Aorta (tissue), 5 donors: ENCODE measurements at places on chromosomes 1 and 21. TPM values are rescaled to one million over a fixed set of nuclear protein-coding genes. Genes with fewer than 3 reads are reported as not detected.

DNA sequence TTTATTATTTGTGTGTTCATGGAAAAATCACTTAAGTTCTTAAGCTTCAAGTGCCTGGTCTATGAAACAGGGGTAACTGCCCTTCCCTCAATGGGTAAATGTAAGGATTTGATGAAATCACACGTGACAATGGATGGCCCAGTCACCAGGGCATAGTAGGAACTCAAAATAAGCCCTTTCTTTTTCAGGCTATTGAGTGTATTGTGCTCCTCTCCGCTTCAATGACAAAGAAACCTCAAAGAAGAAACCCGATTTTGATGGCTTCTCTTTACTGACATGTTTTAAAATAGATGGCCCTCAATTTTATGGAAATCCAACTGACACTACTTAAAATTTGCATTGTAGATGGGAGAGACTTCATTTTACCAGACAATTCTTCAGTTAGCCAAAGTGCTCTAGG is 543.5 kb downstream of the OMA1 start:
- no peaks in the 10 kb centered on the region for H3K4me1 ChIP-seq
- no peak overlapping the region for H3K27ac ChIP-seq
- no peak overlapping the region for H3K4me3 ChIP-seq
- H3K36me3 ChIP-seq, result no peaks in the 10 kb centered on the region
- no peak for DNase-seq

- no peaks in the 10 kb centered on the region for H3K27me3 ChIP-seq
- no peak for DNase-seq
- no peak overlapping the region for H3K4me3 ChIP-seq
- peaks cover 7% of the 10 kb centered on the region for H3K4me1 ChIP-seq
These were observed 47.9 kb upstream of the CNN3 start for GRCh38 chr1:94974824-94975223.

DNA sequence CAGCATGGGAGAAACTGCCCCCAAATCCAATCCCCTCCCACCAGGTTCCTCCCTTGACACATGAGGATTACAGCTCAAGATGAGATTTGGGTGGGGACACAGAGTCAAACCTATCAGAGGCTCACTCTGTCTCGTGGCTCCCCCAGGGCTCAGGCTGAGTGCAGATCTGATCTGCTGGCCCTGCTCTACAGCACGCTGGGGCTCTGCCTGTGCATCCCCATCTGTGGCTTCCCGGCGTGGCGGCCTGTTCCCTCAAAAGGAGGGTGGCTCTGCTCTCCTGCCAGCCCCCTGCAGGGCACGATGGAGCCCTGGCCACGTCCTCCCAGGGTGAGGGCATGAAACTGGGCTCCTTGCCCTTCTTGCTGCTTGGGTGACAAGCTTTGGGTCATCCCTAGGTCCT is 19.8 kb upstream of the SMYD3 start:
- no peaks in the 10 kb centered on the region for H3K36me3 ChIP-seq
- H3K4me1 ChIP-seq, result no peaks in the 10 kb centered on the region

GRCh38 chr21:37208056-37208721 is 58.9 kb downstream of the VPS26C start:
- H3K27me3 ChIP-seq, result no peaks in the 10 kb centered on the region
- H3K36me3 ChIP-seq, result no peaks in the 10 kb centered on the region
- peaks cover 6% of the 10 kb centered on the region for H3K4me1 ChIP-seq
- no peak overlapping the region for H3K4me3 ChIP-seq
- peak; percentile 92 for DNase-seq

DNA sequence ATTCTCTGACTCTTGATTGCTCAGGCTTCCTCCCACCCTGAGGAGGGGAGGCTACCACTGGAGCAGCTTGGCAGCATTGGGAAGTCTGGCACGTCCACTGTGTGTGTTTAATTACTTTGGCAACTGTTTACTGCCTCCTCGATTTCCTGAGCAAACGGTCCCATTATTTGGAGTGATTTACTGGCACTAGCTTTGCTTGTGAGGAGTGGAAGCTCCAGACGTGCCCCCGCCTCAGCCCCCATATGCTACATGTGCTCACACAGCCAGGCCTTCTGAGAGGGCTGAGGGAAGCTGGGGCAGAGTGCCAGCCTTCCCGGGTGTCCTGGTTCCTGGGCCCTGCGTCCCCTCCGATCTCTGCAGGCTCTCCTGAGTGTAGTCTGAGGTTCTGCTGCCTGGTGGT is 306.2 kb downstream of the PTPRU start:
- no peaks in the 10 kb centered on the region for H3K4me1 ChIP-seq
- no peaks in the 10 kb centered on the region for H3K36me3 ChIP-seq
- H3K4me3 ChIP-seq, result no peak overlapping the region
- H3K27ac ChIP-seq, result no peak overlapping the region

GRCh38 chr1:81936853-81937252 is 136.1 kb downstream of the ADGRL2 start:
- H3K36me3 ChIP-seq, result no peaks in the 10 kb centered on the region
- no peaks in the 10 kb centered on the region for H3K27me3 ChIP-seq
- DNase-seq, result no peak
- peaks cover under 1% of the 10 kb centered on the region for H3K4me1 ChIP-seq
- H3K27ac ChIP-seq, result no peak overlapping the region

GRCh38 chr1:2936559-2937515 is 84.4 kb upstream of the ACTRT2 start:
- DNase-seq, result peak; percentile 25
- H3K4me1 ChIP-seq, result no peaks in the 10 kb centered on the region
- no peak overlapping the region for H3K27ac ChIP-seq
- no peak overlapping the region for H3K4me3 ChIP-seq
- no peaks in the 10 kb centered on the region for H3K36me3 ChIP-seq
- no peaks in the 10 kb centered on the region for H3K27me3 ChIP-seq

GRCh38 chr1:212753749-212754148 is 37.8 kb downstream of the NSL1 start:
- no peak overlapping the region for H3K4me3 ChIP-seq
- H3K4me1 ChIP-seq, result no peaks in the 10 kb centered on the region
- no peaks in the 10 kb centered on the region for H3K36me3 ChIP-seq
- no peak overlapping the region for H3K27ac ChIP-seq
- H3K27me3 ChIP-seq, result no peaks in the 10 kb centered on the region

Gene FAM151A
- not detected for total RNA-seq

Gene SLC45A1
- total RNA-seq, result 8.7 TPM

Gene LCE3D
- not detected for total RNA-seq

Gene FGR
- 12.1 TPM for total RNA-seq

Gene SPATA17
- 0.32 TPM for total RNA-seq

Gene ANXA9
- total RNA-seq, result not detected
